ENCODE measurements at places on chromosomes 2 and 18. TPM values are rescaled to one million over a fixed set of nuclear protein-coding genes. Genes with fewer than 3 reads are reported as not detected.

GRCh38 chr2:230050136-230050535 lies 18.6 kb downstream of the SLC16A14 start:
- DNase-seq = no peak

GRCh38 chr18:6382963-6383362 lies 31.7 kb downstream of the L3MBTL4 start:
- DNase-seq = no peak

DNA sequence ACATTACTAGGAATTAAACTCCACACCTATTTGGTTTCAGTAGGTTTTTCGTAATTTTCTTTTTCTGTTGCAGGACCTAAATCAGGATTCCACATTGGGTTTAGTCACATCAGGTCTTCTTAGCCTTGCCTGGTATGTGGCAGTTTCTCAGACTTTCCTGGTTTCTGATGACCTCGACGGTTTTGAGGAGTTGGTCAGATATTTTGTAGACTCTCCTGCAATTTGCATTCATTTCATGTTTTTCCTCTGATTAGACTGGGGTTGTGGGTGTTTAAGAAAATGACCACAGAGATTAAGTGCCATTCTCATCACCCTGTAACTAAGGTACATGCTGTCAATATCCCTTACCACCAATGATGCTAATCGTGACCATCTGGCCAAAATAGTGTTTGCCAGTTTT lies 97.3 kb upstream of the ST6GAL2 start:
- DNase-seq = no peak

DNA sequence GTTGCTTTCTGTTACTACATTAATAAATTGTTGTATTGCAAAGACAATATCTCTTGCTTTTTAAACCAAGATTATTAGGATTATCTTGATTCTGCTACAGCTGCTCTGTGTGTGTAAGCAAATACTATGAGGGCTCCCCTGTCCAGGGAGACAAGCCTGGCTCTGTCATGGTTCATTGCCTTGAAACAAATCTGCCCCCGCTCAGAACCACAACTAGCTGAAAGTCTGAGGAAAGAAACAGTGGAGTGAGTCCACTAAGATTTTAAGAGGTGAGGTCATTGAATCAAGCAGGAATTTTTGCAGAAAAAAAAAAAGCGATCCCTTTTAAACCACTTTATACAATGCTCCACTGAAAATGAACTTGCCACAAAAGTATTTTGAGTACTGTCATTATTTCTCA lies 30.8 kb upstream of the LRRTM4 start:
- no peak for DNase-seq

GRCh38 chr18:62766266-62766665 lies 50.9 kb downstream of the PHLPP1 start:
- DNase-seq = no peak

- no peak for DNase-seq
Measured at GRCh38 chr18:45562567-45563479, 52.5 kb upstream of the SLC14A2 start.

GRCh38 chr2:30305235-30305634 lies 73.9 kb downstream of the LBH start:
- no peak for DNase-seq

DNA sequence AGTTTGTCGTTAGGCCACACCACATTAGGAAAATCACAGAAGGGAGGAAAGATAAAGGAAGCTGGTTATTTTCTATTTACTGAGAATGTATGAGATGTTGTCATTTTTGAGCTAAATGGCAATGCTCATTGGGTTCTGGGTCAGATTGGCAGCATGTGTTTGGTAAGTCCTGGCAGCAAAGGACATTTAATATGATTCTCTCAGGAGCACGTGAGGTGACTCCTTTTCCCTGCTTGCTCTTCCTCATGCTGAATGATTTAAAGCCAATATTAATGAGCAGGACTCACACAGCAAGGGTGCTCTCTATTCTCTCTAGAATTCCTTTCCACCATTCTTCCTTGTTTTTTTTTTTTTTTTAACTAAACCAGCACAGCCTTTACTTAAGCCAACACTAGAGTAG lies 298.2 kb downstream of the XIRP2 start:
- DNase-seq = no peak

DNA sequence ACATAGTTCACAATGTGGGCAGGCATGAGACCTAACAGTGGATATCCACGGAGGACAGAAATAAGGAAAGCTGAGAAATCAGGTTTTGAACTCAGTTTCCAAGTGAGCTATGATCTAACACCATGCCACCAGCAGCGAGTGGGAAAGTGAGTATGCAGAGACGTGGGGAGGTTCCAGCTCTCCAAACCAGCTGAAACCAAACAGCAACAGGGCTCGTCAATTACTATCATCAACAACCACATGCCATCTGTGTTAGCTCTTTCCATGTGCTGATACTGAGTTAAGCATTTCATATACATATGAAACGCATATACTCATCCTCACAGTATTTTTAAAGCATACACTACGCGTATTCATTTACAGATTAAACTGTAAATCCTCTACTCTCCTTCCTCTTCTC lies 172.4 kb downstream of the ZNF516 start:
- DNase-seq = no peak

GRCh38 chr2:195445639-195446038 lies 211.4 kb upstream of the SLC39A10 start:
- no peak for DNase-seq

DNA sequence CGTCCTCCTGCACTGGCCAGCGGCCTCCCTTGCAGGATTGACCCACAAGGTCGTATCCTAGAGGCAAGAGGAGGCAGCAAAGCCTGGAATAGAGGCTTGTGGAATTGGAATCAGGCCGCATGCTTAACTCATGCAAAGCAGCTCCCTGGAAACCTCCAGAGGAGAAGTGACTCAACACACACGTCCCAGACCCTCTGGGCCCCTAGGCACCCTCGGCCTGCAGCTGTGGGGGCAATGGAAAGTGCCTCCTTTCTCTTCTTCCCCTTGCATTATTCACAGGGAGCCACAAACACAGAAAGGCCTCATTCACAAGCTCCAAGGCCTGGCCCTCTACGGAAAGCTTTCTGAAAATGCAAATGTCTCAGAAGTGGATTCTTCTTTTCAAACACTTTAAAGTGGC lies 19.6 kb downstream of the SPATA3 start:
- no peak for DNase-seq

GRCh38 chr2:166765141-166765540 lies 123.1 kb upstream of the XIRP2 start:
- no peak for DNase-seq

- DNase-seq = no peak
Measured at GRCh38 chr18:73431620-73432019, 563.8 kb upstream of the NETO1 start.

GRCh38 chr2:27687232-27687631 lies 23.5 kb downstream of the SLC4A1AP start:
- no peak for DNase-seq

DNA sequence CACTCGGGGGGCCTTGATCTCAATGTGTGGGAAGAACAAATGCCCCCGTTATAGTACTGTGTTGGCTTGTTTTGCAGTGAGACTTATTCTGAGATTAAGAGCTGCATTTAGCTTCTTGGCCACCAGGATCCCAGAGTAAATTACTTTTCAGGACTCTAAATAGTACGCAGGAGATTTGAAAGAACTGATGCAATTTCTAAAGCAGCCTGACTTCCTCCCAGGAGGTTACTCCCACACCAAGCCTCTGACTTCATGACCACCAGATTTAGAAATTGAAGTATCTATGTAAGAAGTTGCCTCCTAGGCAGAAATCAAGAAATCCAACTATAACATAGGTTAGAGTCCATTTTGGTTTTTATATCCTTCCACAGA lies 67.0 kb downstream of the FEZ2 start:
- no peak for DNase-seq

- DNase-seq = no peak
Measured at GRCh38 chr18:23812546-23813440, 123.5 kb downstream of the LAMA3 start.

DNA sequence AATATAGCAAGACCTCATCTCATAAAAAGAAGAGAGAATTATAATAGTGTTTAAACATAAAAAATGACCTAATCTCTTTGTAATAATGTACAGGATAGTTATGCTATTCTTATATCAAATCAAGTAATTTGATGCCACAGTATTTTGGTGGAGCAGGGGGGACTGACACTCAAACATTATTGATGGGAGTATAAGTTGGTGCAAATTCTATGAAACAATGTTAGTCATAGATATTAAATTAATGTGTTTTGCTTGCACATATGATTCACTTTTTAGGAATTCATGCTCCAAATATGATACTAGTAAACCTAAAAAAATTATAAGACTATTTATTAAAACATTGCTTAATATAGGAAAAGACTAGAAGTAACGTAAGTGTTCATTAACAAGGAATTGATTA lies 256.1 kb upstream of the SYT4 start:
- DNase-seq = no peak

DNA sequence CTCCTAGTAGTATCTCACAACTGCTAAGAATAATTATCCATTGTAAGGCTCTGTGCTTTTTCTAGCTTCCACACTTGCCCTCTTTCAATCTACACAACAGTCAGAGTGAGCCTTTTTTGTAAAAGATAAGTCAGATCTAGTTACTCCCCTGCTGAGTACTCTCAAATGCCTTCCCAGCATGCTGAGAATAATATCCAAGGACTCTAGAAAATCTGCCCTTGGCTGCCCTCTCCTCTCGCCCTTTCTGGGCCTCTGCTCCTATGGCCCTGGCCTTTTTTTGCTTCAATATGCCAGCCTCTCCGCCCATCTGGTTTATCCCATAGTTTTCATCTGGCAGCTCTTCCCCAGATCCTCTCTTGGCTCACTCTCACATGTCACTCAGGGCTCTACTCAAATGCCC lies 455.9 kb upstream of the UBE2E3 start:
- no peak for DNase-seq

DNA sequence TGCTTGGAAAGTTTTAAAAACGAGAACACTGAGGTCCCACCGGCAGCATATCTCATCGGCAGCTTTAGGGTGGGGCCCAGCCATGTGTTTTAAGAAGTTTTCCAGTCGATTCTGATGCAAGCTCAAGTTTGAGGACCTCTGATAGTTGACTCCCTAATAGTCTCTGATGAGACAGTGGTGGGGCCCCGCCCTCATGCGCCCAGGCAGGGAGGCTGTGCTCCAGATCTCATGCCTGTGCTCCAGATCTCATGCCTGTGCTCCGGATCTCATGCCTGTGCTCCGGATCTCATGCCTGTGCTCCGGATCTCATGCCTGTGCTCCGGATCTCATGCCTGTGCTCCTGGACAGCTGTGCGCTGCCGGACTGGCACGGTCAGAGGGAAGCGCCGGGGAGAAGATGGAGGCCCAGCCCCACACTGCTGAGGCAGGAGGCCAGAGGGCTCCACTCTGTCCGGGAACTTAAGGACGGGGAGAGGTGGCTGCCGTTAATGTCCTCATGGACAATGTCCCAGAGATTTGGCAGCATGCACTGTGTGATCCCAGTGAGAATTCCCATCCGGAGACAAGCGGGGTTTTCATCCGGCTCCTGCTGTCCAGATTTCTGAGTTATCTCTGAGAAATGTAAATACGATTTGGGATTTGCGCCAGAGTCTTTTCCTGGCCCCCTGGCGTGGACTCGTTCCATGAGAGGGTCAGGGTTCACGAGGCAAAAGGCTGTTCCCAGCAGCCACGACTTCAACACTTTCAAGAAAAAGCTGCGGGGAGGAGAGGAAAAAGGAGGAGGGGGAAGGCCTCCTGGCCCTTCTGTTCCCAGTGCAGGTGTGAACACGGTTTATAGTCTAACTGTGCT lies 9.4 kb upstream of the COLEC11 start:
- no peak for DNase-seq

DNA sequence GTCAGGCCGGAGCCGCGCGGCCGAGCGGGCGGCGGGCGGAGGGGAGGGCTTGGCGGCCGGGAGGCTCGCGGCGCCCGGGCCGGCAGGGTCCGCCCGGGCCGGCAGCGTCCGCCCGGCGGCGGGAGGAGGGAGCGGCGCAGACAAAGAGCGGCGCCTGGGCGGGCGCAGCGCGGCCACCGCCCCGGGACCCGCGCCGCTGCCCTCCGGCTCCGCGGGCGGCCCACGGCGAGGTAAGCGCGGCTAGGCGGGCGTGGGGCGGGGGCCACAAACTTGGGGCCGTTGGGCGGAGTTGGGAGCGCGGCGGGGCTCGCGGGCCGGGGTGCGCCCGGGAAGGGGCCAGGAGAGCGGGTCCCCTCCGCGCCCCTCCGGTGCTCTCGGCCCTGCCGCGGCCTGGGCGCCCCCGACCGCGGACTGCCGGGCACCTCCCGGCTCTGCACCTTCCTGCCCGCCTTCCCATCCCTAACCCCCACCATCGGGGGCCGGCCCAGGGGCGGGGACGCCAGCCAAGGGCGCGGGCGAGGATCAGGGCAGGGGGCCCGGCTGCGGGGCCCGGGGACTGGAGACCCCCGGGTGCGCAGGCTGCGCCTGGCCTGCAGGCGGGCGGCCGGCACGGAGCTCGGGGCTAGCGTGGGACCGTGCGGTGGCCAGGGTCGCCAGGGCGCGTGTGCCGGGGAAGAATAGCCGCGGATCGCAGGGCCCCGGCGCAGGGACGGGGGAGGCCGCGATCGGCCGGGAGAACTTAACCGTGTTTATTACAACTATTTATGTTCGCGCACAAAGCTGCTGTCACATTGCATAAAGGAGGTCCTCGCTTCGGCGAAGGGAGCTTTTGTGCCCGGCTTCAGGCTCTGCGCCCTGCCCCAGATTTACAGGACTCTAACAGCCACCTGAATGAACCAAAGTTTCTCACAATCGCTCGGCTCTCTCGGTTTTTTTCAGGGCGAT lies at the start of gene NCK2:
Gene NCK2, plus strand, starts transcription at position 4 of the 945 bp plus-strand sequence. CDS start 110,152 bp downstream, outside the sequence.
- peak; percentile 22 for DNase-seq

DNA sequence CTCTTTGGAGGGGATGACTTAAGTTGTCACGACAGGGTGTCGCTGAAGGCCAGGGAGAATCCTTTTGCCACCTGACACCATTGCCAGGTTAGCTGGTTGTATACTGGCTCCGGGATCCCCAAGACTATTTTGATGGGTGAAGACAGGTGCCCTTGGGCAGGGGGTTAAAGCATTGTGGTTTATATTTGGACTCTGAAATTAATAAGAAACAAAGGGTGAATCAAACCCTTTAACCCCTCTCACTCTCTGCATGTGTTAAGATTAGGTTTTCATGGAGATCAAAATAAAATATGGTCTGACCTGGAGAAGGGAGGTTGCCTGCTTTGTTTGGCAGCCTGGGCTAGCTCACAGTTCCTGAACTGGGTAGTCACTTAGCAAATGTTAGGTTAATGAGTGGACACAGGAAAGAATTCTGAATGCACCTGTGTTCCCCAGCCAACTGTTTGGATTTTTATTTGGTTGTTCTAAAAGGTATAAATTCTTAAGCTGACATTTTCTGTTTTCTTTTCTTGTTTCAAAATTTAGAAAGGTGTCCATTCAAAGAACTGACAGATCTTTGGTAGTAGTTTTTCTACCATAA lies 301.7 kb downstream of the KCNS3 start:
- no peak for DNase-seq

GRCh38 chr2:215979620-215980019 lies 33.7 kb downstream of the MREG start:
- DNase-seq = no peak

Gene FHL2
- total RNA-seq = 2.6 TPM

Gene RASGRP3
- 2.8 TPM for total RNA-seq

Gene MTIF2
- total RNA-seq = 59.8 TPM

Gene SP5
- total RNA-seq = not detected

Gene SCYGR4
- not detected for total RNA-seq

Gene DES
- 0.58 TPM for total RNA-seq

Gene ARHGEF4
- total RNA-seq = 0.43 TPM

Gene FBLN7
- 24.3 TPM for total RNA-seq

Gene MITD1
- 52.1 TPM for total RNA-seq

Gene GULP1
- total RNA-seq = not detected

Gene INHBB
- 0.11 TPM for total RNA-seq

Gene RIT2
- total RNA-seq = not detected

Gene KYNU
- total RNA-seq = 1.5 TPM

Gene BOK
- total RNA-seq = 0.16 TPM

Data from activated T-cell treated with anti-CD3 and anti-CD28 coated beads, Interleukin-2, amount 50 U/mL, for 4 hours (primary cell).